ENCODE measurements at places on chromosomes 1 and 21. TPM values are rescaled to one million over a fixed set of nuclear protein-coding genes. Genes with fewer than 3 reads are reported as not detected.

LAPTM5 gene
- 13.7 TPM for total RNA-seq

MEX3A gene
- total RNA-seq, result 1.5 TPM

LYPD8 gene
- not detected for total RNA-seq

FASLG gene
- total RNA-seq, result not detected

OR2T11 gene
- total RNA-seq, result 0.30 TPM

TNFRSF18 gene
- 62.1 TPM for total RNA-seq

LRRC71 gene
- not detected for total RNA-seq

FAM167B gene
- 1.5 TPM for total RNA-seq

TLR5 gene
- 8.2 TPM for total RNA-seq

GRCh38 chr21:25960402-25960801, 210.2 kb downstream of the APP start:
- no peak for DNase-seq

- no peak for DNase-seq
These were observed 159.6 kb downstream of the CLEC20A start for GRCh38 chr1:178337091-178337706.

- no peak for DNase-seq
These were observed 4.4 kb downstream of the CLCA4 start for GRCh38 chr1:86551305-86551704.

DNA sequence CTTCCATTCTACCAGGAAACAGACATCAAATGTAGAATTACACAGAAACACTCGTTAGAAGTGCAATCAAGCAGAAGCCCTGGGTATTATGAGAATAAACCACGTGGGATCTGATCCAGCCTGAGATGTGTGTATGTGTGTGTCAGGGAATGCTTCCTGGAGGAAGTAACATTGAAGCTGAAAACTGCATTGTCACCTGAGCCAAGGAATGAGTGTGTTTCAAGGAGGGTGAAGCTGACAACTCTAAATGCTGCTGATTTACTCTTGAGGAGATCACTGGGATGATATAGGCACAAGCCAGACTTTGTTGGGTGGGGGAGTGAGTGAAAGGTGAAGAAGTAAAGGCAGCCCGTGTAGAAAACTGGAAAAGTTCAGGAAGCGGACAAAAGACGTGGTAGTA, 27.6 kb downstream of the FAAH start:
- no peak for DNase-seq

- DNase-seq, result peak; percentile 78
These were observed 11.1 kb downstream of the POFUT2 start for GRCh38 chr21:45276596-45276995.

DNA sequence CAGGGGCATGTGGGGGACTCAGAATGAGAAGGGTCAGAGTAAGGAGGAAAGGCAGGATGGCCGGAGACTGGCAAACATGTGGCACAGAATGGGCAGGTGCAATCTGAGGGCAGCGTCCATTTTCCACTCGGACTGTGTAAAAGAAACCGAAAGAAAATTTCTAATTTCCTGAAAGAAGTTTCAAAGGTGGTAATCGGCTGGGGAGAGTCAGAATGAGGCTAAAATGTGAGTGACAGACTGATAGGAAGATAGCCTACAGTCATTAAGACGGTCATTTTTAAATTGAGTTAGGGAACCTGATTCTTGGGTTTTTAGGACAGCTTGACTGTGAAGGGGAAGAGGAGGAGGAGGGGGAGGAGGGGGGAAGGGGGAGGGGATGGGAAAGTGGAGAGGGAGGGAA, 23.6 kb downstream of the COA6 start:
- DNase-seq, result no peak

DNA sequence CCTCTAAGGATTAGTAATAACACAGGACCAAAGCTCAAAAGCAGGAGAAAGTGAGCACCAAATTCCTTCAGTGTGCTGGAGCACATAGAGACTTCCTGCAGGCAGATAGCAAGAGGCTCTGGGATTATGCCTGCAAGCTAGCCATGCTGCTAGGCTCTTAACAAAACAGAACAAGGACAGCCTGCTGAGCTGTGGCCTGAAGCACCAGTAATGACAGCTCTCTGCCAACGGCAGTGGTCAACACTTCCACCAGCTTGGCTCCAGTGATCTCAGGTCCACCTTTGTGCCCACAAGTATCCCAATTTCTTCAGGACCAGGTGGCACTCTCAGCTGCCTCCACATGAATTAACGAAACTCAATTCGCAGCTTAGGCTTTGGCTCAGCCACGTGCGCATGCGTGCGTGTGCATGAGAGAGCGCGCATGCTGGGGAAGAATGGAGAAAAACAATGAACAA, 64.2 kb downstream of the SLC45A1 start:
- no peak for DNase-seq

DNA sequence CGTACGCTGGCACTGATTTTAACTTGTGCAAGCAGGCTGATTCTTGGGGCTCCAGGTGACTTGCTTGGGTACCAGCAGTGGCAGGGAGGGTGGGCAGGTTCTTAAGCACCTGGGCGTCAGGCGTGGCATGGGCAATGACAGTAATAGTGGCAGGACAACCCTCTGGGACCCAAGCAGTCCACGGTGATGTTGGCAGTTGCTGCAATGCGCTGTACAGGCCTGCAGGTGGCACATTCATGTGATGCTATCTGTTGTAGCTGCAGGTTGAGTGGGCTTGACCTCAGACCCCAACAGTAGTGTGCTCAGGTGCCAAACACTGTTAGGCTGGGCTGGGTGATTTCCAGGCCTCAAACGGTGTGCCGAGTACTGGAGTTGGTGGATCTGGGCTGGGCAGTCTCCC, 10.2 kb upstream of the OR10J4 start:
- no peak for DNase-seq

- no peak for DNase-seq
These were observed 7.1 kb downstream of the MYBPHL start for GRCh38 chr1:109299558-109300343.

- no peak for DNase-seq
These were observed 135.1 kb upstream of the F3 start for GRCh38 chr1:94676686-94677085.

DNA sequence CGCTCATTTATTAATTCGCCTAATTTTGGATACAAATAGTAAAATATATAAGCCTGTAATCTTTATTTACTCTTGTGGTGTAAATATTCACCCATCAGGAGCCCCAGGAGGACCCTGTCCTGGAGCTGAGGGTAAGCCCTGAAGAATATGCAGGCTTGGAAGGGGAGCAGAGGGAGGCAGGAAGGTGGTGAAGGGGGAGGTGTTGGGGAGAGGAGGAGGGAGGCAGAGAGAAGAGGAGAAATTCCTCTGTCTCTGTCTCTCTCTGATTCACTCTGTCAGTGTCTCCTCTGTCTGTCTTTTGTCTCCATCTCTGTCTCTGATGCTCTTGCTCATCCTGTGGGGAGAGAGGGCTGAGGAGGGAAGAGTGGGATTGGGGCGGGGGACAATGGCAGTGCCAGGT, 2.8 kb upstream of the C4BPB start:
- DNase-seq, result no peak

GRCh38 chr1:246067432-246068216, 439.5 kb downstream of the SMYD3 start:
- no peak for DNase-seq

DNA sequence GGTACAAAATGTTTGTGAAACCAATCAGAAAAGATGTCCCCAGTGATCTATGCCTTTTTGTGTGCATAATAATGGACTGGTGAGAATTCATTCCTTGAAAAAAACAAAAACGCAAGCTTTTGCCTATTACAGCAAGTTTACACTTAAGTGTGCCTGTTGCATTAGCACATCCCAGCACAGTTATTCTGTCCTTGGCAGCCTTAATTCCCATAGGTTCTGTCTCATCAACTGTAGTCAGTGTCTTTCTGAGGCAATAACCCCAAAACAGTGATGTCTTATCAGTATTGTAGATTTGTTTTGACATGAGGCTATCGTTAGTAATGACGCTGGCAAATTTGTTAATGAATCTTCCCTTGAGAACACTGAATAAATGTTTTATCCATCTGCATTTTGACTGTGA, 109.9 kb upstream of the KCTD3 start:
- DNase-seq, result no peak

- DNase-seq, result no peak
These were observed 351.3 kb upstream of the RUNX1 start for GRCh38 chr21:35400233-35400939.

DNA sequence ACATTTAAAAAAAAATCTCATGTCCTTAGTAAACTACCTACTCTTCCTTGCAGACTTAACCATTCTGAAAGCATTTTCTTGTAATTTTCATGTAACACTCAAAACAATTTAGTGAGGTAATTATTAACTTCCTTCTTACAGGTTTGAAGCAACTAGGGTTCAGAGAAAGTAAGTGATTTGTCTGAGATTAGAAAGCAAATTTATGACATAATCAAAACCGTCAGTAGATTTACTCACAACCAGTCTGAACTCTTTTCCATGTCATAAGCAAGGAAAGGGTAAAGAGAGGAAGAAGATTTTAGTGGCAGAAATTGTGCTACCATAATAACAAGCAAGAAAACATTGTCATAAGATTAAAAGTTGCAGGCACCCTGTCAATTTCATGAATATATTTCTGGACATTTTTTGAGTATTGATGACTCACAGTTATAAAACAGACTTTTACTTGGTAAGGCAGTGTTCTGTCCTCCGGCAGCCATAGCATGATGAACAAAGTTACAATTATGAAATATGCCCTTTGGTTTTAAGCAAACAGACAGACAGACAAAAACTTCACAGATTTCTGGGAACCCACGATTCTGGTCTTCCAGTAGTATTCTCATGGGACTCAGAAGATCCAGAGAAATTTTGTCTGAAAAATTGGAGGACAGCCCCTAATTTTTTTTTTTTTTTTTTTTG, 707.2 kb downstream of the RWDD3 start:
- no peak for DNase-seq

- DNase-seq, result no peak
These were observed 405.9 kb upstream of the B3GALT2 start for GRCh38 chr1:193592317-193592716.

DNA sequence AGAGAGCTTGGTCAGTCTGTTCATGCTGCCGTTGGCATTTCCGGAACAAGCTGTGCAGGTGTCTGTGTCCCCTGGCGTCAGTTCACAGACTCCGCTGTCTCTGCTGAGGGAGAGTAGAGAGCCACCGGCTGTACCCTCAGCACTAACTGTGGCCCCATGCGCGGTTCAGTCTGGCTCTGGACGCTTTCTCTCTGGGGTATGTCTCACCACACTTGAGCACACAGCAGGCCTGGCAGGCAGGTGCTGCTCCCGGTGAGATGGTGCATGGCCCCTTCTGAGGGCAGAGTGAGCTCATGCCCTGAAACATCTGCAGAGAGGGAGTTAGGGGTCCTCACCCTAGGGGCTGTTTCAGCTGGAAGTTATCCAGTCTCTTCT, 60.0 kb upstream of the TLR5 start:
- no peak for DNase-seq

GRCh38 chr1:80457409-80457808, 1343.3 kb upstream of the ADGRL2 start:
- no peak for DNase-seq

DNA sequence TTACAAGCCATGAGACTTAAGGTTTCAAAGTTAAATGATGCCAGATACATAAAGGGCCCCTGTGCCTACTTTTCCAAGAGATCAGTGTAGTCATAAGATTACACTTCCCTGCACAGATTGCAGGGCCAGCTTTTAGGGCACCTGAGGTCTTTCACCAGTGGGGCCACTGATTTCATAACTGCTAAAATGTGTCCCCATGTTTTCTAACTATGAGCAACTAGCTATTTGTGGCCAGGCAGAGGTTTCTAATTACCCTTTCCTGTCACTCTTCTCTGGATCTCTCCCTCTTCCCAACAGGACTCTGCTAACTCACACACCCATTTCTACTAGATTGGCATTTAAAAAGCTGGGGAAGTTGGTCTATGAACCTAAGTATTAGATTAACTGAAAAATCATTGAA, 207.1 kb upstream of the SGIP1 start:
- no peak for DNase-seq

DNA sequence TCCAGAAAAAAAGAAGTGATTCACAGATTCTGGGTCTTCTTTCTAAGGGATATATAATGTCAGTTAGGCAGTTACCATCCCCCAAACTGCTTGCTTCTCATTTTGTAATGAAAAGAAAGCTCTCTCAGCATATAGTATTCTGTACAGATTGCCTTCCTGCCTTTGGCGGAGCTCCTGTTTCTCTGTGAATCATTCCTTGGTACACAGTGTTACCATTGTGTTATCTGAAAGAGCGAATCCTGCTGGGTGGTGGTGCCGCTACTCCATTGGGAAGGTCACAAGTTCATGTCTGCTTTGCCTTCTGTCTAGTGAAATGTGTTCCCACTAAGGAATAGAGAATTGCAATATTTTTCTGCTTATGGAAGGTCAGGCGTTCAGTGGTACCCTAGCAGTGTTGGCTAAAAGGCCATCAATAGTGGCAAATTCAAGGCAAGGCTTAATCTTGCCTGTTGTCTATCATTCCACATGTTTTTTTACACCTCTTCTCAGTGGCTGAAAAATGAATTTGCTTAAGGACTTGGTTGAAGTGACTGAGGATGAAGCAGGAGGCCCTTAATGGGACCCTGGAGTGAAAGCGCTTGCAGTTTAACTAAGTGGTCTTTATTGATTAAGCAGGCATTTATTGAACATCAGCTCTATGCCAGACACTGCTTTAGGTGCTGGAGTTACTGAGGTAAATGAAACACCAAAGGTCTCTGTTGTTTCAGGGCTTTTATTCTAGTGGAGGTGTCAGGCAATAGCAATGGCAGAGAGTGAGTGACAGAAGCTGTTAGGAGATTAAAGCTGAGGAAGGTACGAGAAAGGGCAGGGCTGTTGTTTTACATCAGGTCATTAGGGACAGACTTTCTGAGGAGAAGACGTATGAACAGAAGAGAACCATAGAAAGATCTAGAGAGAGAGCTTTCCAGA, 186.7 kb downstream of the PDE4B start:
- no peak for DNase-seq

- no peak for DNase-seq
These were observed 24.8 kb upstream of the ALDH4A1 start for GRCh38 chr1:18927082-18927653.
